GM13976 (cell line): ENCODE measurements at places on chromosomes 5 and 9.

DNA sequence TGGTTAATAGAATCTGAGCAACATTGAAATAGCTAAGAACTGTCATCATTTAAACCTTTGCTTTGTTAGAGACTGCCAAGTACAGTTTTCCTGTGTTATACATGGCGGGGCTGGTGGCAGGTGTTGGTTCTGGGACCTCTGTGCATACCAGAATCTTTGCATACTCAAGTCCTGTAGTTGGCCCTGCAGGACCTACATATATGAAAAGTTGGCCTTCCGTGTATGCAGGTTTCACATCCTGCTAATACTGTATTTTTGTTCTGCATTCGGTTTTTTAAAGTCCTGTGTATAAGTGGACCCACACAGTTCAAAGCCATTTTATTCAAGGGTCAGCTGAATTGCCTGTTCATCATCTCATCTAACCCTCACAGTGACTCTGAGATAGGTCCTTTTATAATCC lies 36.4 kb downstream of the LARP1 start:
- DNase-seq = no peak

DNA sequence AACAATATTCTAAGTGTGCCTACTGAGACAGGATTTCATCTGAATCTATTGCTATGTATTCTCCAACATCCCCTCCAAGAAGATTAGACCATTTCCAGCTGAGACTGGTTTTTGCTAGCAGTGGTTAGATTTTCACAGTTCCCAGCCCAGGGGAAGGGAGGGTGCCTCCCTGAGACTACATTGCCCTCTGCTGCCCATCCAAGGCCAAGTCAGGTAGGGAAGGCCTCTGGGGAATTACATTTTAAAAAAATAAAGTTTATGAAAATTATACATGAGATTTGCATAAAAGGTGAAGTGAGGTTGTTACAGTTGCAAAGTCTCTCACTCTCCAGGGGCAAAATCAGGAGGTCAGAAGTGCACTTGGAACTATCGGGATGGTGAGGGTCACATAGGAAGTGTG lies 28.0 kb upstream of the SYK start:
- peak; percentile 20 for DNase-seq

DNA sequence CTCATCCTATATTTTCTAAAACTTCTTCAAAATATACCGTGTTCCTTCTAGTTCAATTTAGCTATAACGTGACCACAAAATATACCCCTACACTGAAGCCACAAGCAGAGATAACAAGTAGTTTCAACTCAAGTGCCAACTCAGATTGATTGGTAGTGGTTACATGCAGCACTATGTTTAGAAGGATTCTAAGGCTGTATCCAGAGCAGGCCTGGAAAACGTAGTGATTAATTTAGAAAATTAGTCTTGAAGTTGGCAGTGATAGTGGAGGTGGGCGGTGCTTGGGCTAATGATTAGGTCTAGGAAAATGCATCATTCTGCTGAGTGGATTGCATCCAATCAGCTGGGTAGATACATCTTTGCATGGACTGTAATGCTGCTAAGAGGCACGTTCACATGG lies 61.5 kb downstream of the MAMDC2 start:
- no peak for DNase-seq

DNA sequence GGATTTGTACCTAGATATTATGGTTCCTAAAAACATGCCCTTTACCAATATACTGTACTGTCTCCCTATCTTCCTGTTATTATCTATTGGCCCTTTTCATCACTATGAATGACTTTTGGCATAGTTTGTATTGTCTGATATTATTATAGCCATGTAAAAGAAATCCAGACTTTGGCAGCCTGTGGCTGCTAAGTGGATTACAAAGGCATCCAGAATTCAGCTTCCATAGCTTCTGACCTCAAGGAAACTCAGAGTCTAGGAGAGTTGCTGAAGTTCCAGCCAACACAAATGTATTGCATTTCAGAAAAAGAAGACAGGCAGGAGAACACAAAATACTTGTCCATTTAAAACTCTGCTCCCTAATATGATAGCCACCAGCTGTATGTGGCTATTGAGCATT lies 319.2 kb upstream of the MPDZ start:
- no peak for DNase-seq

GRCh38 chr5:178492278-178492677 lies 97.9 kb downstream of the COL23A1 start:
- no peak for DNase-seq

DNA sequence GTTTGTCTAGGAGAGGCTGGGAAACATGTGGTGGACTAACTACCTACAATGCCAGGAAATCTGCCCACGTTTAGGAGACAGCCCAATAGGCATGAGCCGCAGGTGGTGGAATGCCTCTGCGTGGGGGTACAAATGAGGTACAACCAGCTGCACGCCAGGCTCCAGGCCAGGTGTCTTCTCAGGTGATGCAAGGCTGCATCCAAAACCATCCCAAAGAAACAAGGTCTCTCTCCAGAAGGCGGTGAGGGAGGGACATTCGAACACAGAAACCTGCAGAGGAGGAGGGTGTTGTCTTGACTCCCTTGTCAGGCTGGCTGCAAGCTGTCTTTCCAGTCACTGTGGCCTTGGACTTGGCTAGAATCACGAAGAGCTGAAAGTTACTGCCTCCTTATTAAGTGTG lies 11.6 kb downstream of the ANKH start:
- no peak for DNase-seq

DNA sequence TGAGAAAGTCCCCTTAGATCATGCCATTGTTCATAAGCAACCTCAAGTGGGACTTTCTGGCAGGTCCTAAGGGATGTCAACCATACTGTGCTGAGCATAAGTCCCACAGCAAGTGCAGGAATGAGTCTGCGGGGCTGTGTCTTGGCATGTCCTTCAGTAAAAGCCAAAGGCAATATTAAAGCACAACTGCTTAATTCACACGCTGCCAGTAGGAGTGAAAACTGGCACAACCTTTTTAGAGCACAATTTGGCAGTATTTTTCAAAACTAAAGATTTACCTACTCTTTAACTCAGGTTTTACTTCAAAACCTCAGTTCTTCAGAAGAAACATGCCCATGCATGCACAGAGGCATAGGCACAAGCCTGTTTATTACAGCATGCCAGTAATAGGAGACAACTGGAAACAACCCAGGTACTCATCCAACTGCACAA lies 24.4 kb upstream of the SMAD5 start:
- no peak for DNase-seq

GRCh38 chr5:27568811-27569210 lies 530.4 kb upstream of the CDH9 start:
- no peak for DNase-seq

- DNase-seq = no peak
Observed at GRCh38 chr5:101431201-101431600, 528.1 kb upstream of the ST8SIA4 start.

GRCh38 chr5:36396640-36397039 lies 94.9 kb upstream of the RANBP3L start:
- no peak for DNase-seq

DNA sequence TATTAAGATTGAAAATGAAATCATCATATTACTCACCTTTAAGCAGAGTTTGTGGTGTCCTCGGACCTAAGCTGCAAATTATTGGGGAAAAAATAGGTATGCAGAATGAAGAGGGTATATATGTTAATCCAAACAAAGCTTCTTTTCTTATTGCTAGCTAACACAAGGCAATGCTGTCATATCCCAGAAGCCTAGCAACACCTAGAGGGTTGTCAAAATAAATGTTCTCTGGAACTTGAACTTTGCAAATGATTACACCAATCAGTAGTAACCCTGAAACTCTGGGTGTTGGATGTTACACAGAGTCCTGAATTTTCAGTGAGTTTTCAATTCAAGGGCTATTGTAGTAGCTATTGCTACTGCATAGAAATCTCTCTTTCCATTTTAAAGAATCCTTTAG lies at the start of gene C6:
C6 (minus strand) TSS at position 193 of the 400 bp plus-strand sequence. CDS start 10,302 bp downstream, outside the sequence.
- DNase-seq = no peak

GRCh38 chr9:36584620-36585460 lies 12.1 kb downstream of the MELK start:
- DNase-seq = no peak

- DNase-seq = no peak
Observed at GRCh38 chr5:135059000-135059923, 25.2 kb upstream of the PITX1 start.

- DNase-seq = peak; percentile 49
Observed at GRCh38 chr9:93295456-93296076, 111.6 kb downstream of the WNK2 start.

DNA sequence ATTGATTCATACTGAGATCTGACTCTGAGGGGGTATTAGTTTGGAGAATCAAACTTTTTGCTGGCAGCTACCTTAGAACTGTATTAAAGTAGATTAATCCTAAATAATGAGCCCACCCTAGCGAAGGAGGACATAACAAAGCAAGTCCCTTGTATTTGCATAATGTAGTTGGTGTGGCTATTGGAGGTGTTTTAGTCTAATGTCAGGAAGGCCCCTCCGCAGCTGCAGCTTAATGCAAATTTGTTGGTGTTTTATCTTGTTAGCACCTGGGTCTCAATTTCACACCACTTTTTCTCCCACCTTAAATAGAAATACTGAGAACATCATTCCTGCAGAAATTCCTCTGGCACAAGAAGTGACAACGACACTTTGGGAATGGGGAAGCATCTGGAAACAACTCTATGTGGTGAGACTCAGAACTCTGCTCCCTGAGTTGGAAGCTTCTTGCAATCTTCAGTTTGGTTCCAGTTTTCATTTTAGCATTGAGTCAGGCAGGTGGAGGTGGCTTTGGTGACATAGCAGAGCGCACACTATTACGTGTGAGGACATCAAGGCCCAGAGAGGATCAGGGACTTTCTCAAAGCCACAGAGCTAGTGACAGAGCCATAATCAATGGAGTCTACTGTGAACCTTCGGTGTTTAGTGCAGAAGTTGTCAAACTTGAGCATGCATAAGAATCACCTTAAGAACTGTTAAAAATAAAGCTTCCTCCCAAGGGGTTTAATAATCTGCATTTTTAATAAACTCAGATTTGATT lies 33.9 kb downstream of the DOCK2 start:
- peak; percentile 63 for DNase-seq

DNA sequence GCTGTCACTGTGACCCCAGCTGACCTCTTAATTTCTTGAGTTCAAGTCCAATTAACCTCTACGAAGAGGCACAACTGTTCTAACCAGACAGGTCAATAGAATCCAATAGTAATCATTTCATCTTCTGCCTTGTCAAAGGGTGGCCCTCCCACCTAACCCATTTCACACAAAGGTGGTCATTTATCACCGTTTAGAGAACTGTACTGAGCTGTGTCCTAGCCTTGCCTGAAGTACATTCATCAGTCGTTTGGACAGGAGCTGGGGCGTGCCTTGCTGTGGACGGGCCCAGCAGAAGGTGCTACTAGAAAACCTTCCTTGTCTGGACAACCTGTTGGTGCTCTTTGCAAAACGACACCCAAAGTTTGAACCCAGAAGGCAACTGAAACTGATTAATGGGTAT lies 605.4 kb downstream of the ISL1 start:
- DNase-seq = no peak

DNA sequence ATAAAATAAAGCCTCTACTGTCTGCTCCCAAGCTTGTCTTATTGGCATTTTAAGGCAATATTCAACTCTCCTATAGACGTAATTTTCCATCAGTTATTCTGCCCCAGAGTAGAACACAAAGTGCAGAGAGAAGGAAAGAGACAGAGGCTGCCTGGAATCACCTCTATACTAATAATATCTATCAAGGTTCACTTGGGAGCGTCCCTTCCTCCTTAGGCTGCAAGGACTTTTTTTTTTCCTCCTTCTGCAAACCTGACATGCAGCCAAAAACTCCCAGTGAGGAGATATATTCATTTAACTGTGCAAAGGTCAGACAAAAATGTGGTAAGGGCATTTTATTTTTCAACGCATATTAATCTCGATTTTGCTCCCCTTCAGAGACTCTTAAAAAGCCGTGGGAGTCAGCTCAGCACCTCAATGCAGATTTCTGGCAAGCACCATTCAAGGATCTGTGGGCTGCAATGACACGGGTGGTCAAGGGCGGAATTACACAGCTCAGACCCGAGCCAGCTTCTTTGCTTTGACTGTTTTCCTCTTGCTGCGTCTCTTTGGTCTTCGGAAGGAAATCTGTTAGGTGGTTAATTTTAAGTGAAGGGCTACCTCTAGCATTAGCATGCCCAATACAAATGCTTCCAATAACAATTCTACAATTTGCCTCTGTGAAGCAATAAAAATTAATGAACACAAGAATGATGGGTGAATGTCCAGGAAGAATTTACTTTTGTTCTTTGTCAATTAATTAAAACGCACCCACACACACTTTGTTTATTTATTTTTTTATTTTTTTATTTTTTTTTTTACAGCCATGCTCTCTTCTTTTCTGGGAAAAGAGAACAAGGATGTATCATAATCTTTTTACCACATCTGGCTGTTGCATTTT lies 587.7 kb upstream of the GRAMD2B start:
- peak; percentile 12 for DNase-seq

GRCh38 chr9:99416007-99416406 lies 193.9 kb downstream of the SEC61B start:
- no peak for DNase-seq

GRCh38 chr9:95021166-95021886 lies 294.8 kb downstream of the AOPEP start:
- no peak for DNase-seq

- no peak for DNase-seq
Observed at GRCh38 chr5:96113170-96113939, 151.7 kb upstream of the ELL2 start.

- DNase-seq = no peak
Observed at GRCh38 chr9:126395439-126396212, 69.0 kb downstream of the MVB12B start.
